Esophagus squamous epithelium (tissue), 5 donors: ENCODE measurements at places on chromosomes 3 and 15.

- DNase-seq = no peak
Observed at GRCh38 chr3:3066378-3066777, 43.8 kb downstream of the IL5RA start.

DNA sequence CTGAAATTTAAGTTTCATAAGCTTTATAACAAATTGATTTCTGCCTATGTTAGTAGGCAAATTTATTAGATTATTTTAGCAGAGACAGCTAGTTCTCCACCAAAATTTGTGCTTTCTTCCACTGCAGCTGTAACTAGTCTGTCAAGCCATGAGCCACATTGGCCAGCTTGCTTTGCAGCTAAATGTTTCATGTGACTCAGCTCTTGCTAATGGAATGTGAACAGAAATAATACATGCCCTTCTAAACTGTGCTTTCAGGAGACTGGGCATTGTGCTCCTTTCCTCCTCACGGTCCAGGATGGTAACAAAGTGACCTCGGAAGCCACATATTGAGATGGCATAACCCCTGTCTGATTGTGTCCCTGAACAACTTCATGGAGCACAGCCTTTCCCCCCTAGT is 51.3 kb upstream of the KPNA4 start:
- DNase-seq = no peak

GRCh38 chr3:72517921-72518424 is 330.3 kb downstream of the SHQ1 start:
- DNase-seq = no peak

GRCh38 chr15:69125236-69125635 is 35.2 kb upstream of the GLCE start:
- DNase-seq = no peak

- no peak for DNase-seq
Observed at GRCh38 chr3:49878686-49879085, 9.0 kb upstream of the CAMKV start.

DNA sequence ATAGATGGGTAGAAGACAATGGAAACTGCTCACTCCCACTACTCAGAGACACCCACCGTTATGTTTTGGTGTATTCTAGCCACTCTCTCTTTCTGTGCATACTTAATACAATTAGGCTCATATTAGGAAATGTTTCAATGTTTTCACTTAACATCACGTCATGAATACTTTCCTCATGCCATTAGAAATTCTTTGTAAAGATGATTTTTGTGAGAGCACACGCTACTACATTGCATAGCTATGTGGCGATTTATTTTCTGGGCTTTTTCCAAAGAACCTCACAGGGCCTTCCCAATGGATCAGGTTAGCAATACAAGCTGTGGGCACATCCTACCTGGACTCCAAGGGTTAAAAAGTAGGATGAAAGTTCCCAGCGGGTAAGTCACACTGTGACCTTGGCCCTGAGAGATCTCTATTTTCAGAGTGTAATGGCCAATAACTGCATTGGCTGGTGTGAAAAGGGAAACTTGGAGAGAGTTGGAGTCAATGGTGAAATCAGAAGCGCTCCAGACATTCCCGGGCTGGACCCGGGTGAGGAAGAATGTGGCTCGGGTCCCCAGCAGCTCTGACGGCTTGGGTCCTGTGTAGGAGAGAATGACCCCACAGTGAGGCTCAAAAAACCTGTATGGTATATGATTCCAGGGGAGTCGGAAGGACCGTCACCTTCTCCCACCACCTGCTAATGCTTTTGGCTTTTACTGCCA is 25.8 kb upstream of the TGM5 start:
- DNase-seq = no peak

DNA sequence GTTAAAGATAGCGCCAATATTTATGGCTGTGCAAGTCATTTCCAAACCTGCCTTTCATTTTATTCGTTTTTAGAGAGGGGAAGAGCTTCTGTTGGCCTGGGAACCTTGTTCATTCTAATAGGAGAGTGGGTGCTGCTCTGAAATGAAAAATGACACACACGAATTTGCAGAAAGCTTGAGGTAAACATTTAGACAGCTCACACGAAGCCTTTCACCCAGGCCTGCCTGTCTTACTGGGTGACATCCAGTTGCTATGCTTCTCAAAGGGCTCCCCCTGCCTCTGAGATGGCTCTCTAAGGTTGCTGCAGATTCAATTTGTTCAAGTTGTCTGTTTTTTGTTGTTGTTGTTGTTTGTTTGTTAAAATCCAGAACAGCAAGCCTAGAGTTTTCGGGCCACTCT is 18.2 kb downstream of the PEX5L start:
- DNase-seq = no peak

DNA sequence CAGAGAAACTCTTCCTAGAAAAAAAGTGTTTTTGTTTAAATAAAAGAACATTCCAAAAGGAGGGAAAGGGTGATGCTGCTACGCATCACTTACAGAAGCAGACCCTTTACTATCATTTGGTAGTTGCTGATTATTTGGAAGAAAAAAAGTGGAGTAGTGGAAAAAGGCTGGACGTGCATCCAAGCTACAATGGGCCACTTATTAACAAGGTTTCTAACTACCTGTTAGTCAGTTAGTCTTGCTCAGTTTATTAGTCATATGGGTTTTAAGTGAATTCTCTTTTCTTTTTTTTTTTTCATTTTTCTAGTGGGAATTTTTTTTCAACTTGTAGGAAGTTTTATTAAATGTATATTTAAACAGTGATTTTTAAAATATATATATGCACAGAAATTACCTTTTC is 866.0 kb downstream of the MCTP2 start:
- no peak for DNase-seq

DNA sequence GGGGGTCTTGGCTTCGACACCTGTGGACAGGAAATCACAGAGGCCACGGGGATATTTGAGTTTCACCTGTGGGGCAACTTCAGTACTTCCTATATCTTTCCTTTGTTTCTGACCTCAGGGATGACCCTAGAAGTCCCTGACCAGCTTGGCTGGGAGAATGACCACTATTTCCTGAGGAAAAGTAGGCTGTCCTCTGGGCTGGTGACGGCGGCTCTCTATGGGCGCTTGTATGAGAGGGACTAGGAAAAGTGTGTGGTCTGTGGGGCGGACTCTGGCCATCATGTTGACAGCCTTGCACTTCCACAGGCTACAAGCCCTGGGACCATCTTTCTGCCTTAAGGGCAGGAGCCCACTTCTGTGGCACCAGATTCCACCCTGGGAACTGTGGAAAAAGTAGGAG is 43.7 kb downstream of the BTD start:
- DNase-seq = no peak

GRCh38 chr3:71512000-71512399 is 71.5 kb downstream of the FOXP1 start:
- no peak for DNase-seq

DNA sequence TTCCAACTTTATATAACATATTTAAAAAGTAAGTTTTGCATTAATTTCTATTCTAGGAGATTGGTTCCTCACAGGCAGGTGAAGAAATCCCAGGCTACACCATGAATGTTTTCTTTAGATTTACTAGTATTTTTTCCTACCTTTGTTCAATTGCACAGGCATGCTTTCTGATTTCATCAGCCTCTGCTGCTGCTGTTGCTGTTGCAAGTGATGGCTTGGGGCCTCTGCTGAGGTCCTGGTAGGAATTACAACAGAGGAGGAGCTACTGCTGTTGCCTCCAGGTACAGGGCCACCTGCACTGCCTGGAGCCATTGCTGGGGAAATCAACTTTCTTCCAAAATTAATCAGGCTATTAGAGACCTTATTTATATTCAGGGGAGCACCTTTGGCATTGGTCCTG is 353.3 kb downstream of the PLCL2 start:
- no peak for DNase-seq

GRCh38 chr3:15269091-15269989 is 63.0 kb downstream of the SH3BP5 start:
- peak; percentile 54 for DNase-seq

GRCh38 chr15:77548589-77549557 is 83.8 kb downstream of the LINGO1 start:
- DNase-seq = no peak
